ENCODE measurements at places on chromosomes 16 and 17.

DNA sequence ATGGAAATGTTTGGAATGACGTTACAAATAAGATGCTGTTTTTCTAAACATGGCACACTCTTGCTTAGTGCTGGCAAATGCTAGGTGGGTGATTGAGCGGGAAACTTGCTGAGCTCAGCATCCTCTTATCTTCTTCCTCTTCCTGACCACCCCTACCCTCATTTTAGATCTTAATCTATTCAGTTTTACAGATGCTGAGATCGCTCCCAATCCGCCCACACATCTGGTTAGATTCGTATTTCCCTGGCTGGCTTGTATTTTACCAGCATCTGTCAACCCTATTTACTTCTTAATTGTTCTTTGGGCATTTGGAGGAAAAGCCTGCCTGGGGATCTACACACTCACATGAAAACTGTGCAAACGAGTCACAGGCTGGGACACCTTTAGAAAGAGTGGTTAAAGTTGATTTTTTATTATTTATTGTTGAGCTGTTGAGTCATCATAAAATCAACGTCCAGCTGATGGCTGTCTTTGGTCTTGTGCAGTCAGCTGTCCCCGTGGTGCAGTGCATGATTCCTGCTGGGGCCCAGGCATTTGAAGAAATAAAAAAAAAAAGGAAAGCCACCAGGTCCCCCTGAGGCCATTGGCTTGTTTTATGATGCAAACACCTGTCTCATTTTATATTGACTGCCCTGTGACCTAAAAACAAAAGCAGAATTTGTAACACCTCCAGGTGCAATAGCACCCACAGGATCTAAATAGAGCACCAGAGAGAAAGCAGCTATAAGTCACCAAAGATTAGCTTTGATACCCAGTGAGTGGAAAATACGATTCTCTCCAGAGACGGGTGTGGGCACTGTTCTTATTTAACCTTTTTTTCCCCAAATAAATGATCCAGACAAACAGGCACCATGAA, 258.6 kb downstream of the HS3ST3B1 start:
- no peak for DNase-seq

DNA sequence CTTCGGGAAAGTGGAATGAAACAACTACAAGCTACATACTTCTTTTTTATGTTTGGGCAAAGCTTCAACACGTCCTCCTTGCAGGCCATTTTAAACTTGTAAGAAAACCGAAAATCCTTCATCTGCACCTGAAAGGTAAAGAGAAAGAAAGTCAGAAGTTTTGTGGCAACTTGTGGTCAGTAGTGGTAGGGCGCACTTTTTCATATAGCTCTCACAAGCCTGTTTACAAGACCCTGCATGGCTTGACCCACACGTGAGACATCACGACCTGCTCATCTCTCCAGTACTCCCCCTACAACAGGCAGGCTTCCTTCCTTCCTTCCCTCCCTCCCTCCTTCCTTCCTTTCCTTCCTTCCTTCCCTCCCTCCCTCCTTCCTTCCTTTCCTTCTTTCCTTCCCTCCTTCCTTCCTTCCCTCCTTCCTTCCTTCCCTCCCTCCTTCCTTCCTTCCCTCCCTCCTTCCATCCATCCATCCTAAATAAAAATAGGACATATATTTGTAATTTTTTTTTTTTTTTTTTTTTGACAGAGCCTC, 48.7 kb upstream of the CLEC18B start:
- DNase-seq, result no peak

GRCh38 chr16:1057252-1057932, 15.2 kb upstream of the SSTR5 start:
- no peak for DNase-seq

DNA sequence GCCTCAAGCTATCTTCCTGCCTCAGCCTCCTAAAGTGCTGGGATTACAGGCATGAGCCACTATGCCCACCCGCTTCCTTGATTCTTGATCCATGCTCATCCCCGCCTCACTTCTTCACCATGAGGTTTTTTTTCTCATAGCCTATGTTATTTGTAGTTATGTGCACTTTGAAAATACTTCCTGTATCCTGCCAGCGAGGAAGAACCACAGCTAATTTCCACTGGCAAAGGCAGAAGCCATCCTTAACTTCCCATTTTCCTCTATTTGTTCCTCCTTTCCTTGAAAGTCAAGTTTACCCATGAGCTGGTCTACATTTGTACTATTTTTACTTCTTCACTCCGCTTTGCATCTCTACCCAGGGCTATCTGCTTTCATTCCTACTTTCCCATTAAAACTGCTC, 189.7 kb upstream of the ZFHX3 start:
- no peak for DNase-seq

- DNase-seq, result peak; percentile 33
Observed at GRCh38 chr16:28166394-28167208, 45.2 kb downstream of the XPO6 start.

- DNase-seq, result no peak
Observed at GRCh38 chr17:31608659-31609254, 217.3 kb downstream of the RAB11FIP4 start.

GRCh38 chr16:4057439-4057877, 58.8 kb downstream of the ADCY9 start:
- no peak for DNase-seq

GRCh38 chr16:3819746-3820724, 60.5 kb downstream of the CREBBP start:
- peak; percentile 97 for DNase-seq

DNA sequence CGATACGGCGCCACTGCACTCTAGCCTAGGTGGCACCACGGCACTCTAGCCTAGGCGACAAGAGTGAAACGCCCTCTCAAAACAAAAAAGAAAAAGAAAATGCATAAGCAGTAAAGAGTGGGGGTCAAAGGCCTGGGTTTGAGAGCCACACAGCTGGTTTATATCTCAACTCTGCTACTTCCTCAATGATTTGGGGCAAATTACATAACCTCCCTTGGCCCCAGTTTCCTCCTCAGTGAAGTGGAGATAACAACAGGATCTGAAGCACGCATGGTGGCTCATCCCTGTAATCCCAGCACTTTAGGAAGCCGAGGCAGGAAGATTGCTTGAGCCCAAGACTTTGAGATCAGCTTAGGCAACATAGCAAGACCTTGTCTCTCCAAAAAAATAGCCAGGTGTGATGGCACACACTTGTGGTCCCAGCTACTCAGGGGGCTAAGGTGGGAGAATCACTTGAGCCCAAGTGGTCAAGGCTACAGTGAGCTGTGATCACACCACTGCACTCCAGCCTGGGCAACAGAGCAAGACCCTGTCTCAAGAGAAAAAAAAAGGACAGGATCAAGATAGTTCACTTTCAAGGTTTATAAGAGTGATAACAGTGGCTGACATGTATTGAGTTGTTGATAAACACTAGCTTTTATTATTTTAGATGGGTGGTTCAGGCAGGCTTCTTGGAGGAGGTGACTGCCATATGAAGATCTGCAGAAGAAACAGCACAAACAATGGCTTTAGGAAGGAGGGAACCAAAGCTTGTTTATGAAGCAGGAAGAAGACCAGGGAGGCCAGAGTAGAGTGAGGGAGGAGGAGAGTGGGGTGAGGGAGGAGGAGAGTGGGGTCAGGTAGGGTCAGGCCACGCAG, 8.5 kb upstream of the COG1 start:
- no peak for DNase-seq

- no peak for DNase-seq
Observed at GRCh38 chr17:43774304-43775250, 4.2 kb downstream of the DUSP3 start.

DNA sequence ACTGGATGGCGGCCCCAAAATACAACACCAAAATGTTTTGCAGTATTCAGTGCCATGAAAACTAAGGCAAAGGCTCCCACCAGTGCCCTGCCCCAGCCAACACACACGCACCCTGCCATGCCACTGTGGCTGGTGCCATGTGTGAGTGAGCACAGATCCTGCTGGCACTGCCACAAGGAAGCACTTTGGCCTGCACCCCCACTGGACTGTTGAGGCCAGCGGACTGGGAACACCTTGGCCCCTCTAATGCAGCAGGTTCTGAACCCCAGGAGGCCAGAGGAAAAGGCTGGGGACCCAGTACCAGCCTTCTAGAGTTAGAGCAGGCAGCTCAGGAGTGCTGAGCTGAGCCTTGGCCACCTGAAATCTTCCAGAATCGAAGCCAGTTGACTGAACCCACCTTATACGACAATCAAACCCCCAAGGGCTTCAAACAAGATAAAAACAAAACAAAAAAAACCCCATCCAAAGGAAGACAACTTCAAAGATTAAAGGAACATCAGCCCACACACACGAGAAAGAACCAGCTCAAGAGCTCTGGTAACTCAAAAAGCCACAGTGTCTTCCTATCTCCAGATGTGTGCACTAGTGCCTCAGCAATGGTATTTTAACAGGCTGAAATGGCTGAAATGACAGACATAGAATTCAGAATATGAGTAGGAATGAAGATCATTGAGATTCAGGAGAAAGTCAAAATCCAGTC, 21.5 kb downstream of the NLRP1 start:
- no peak for DNase-seq

DNA sequence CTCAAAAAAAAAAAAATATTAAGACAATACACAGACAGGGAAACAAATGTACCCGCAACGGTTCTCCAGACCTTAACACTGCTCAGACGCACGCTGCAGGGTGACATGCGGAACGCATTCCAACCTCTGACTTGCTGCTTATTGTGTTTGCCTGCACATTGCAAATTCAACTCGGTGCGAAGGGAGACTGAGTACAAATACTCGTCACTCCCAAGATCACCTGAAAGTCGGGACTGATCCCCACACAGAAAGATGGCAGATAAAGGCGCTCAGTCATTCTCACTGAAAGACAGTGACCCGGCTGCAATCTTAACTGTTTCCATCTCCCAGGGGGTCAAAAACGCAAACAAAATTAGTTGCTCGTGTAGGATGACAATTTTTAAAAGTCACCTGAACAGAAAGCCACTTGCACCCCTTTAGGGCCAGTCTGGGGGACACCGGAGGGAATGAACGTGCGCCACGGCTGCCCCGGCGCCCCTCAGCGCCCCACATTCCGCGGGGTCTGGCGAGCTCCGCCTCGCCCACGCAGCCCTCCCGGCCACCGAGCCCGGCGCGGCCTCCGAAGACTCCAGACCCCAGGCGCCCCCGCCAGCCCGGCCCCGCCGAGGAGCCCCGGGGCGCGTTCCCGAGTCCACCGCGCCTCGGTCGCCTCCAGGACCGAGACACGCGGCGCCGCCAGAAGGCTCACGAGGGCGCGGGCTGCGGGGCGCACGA, 589 bp downstream of the CLCN7 start:
- DNase-seq, result no peak

GRCh38 chr16:52254746-52255145, 292.2 kb downstream of the TOX3 start:
- DNase-seq, result peak; percentile 36

DNA sequence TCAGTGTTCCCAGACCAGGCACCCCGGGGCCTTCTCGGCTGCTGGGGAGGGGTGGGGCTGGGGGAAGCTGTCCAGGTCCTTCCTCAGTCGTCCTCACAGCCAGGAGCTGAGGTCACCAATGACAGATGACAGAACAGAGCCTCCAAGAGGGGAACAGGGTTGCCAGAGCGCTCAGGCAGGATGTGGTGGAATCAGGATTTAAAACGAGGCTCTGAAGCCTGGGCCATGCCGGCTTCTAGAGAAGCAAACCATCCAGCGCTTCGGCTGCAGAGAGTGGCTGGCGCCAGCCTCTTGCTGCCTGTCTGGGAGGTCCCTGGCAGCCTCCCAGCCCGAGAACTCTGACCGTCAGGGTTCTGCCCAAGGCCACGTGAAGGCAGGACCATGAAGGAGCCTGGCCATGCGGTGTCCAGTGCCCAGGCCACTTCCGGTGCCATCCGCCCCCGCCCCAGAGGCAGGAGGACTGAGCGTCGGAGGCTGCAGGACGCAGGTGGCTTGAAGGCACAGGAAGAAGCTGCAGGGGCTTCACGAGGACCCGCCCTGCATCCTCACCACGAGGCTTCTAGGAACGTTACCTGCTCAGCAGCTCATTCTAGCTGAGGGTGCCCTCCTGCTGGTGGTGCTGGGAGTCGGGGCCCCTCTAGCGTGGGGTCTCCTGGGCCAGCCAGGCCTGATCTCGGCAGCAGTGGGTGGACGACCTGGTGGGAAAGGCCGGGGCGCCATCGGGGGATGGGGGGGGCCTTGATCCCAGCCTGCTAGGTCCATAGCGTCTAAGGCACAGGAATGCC, 78.5 kb downstream of the KLHDC4 start:
- DNase-seq, result no peak

DNA sequence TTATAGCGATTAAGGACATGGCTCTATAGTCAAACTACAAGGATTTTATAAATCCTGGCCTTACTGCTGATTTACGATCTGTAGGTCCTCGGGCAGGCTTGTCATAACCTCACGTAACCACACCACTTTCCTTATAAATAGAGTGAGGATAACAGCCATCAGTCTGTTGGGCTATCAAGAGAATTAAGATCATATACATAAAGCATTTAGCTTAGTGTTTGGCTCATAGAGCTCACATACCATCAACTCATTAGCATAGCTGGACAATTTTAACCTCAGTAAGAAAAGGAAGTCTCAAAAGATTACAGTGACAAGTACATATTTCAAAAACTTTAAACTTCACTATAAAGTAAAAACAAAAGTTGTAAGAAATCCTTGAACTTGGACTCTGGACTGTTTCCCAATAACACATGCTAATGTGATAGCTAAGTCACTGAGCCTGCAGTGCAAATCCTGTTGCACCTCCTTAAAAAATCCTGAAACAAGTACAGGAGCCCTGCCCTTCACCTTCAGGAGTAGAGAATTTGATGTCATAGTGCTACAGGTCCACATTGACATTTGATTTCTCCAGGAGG, 20.8 kb upstream of the CLEC3A start:
- DNase-seq, result no peak

DNA sequence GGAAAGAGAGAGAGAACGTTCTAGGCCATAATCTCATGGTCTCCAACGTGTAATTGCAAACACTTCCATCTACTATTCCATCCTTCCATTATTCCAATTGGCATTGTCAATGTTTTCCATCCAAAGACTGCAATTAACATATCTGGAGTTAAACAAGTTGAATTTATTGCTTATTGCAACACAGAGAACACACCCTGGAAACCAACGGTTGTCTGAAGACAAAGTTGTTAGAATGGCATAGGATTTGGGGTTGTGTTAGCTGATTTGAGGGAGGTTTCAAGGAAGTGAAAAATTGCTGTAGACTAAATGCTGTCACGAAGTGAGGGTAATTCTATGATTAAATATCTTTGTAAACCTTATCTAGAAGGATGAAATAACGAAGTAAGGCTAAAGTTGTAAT, 178.8 kb downstream of the CNTNAP4 start:
- no peak for DNase-seq

DNA sequence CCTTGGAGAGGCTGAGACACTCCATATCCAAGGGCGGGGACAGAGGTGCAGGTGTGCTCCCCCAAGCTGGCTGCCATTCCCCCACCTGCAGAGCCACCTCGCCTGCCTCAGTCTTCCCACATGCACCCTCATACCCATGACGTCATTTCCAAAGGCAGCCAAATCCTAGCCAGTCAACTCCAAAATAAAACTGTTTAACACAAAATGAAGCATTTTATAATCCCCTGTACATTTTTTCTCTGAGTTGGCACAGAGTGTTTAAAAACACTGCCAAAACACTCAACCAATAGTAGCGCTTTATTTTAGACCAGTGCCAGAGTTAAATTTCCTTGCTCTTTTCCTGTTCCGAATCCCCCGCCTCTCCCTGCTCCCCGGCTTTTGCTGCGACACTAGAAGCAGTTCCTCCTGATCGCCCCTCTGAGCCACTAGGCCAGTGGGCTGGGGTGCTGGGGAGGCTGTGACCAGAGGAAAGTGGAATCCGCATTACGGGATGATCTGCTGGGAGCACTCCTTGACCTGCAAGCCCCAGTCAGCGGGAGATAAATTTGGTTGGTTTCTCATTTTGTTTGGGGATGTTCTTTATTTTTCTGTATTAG, 139.5 kb downstream of the ZNF423 start:
- no peak for DNase-seq
